Stromal cell of bone marrow (primary cell): ENCODE measurements at places on chromosomes 4 and X.

GRCh38 chrX:28847423-28847822 lies 260.2 kb downstream of the IL1RAPL1 start:
- DNase-seq: no peak

DNA sequence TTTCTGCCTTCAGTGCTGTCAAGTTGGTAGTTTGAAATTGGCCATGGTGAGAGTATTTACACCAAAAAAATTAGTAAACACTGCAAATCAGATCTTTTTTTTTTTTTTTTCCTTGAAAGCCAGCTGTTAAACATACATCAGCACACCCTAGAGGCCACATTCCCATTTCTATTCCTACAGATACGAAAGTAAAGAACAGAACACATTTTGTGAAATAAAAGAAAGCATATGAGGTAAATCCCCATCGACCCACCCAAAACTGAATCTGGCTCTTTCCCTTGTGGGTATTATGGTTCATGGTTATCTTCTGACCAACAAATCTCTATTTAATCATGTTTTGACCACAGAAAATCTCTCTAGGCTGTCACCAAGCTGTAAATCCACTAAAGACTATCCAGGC lies 41.8 kb upstream of the AP1AR start:
- DNase-seq: no peak

GRCh38 chr4:152101556-152102435 lies 341.0 kb upstream of the GATB start:
- no peak for DNase-seq

GRCh38 chr4:170231377-170231776 lies 141.6 kb upstream of the AADAT start:
- DNase-seq: no peak

DNA sequence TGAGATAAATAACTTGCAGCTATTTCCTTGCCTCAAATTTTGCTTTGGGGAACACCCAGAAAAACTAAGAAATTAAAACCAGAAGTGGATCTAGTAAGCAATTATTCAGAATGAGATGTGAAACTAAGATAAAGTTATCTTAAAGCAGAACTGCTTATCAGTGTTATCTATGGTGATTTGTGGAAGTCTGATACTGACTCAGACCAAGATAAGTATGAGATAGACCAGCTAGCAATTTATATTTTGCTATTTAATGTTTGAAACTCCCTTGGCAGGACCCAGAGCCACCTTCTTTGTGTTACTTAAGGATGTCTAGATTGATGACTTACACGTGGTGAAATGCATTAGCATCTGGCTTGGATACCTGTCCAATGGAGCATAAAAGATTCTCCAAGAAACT lies 368.1 kb downstream of the EPHA5 start:
- no peak for DNase-seq

DNA sequence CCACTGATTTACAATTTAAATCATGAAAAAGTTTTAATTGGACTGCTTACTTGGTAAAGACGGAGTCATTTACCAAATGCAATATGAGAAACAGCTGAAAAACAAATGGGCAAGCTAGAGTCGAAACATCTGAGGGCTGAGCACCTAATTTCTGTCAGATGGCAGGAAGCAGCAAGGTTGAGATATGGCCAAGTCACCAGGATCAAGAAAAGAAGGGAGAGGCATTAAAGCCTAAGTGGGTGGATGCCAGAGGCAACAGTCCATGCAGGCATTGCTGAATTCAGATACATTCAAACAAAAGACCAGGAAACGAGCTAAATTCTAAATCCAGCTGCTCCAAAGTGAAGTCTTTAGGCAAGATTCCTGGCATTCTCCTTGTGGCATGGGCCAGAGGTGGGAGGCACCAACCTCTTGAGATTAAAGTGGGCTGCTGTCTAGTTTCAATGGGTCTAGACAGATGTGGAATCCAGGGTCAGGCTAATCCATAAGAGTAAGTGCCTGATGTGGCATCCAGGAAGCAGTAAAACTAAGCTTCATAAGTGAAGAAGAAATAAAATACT lies 8.0 kb upstream of the ARSJ start:
- DNase-seq: no peak

DNA sequence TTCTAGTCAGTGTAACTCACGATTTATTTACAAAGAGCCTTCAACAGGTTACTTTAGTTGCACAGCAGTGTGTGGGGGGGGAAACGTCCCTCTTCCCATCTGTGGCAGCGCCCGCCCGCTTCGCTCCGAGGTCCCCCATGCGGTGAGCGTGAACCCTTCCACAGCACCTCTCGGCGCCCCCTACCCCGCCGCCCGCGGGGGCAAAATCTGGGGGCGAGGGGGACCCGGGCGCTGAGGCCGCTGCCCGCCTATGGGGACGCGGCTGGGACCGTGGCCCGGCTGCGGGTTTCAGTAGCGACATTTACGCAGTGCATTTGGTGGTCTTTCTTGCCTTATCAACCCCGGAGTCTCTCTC lies 6.4 kb downstream of the NKX6-1 start:
- DNase-seq: no peak

GRCh38 chr4:71287305-71287704 lies 51.5 kb upstream of the SLC4A4 start:
- DNase-seq: no peak

DNA sequence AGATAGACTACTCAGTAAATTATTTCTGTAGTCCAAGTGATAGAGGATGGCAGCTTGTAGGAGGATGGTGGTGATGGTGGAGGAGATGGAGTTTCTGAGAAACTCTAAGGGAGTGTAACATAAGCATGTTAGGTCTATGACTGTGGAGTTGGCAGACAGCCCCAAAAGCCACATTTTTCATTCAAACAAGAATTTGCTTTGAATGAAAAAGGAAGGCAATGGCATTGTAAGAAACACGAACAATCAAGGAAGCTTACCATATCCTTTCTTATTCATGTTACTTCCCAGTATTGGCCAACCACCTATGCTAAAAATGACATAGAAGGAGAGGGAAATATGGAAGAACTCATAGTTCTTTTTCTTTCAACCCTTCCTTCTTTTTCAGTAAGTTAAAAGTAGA lies 18.7 kb upstream of the SEC24B start:
- peak; percentile 20 for DNase-seq

DNA sequence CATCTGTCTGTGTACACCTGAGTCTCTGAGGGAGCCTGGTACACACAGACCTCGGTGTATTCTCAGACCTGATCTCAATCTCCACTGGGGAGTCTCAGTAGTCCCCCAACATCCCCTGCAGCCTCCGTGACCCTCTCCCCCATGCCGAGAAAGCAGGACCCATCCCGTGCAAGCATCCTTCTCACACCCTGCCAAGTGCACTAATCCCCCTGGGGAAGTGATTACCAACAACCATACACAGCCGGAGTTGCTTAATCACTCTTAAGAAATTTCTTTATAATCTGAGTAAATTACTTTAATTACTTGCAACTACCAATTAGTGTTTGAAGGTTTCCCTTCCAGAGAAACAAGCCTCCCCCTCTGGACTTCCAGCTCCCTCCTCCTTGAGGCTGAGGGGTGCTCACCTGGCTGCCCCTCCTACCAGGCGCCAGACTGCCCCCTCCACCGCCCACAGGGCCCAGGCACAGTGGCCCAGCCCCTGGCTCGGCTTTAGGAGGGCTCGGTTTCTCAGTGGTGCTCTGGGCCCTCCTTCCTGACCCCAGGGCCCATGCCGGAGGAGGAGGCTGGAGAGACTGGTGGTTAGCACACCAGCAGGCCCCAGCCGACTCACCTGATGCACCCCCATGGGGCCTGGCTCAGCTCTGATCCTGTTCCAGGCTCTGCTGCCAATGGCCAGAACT lies 43.8 kb downstream of the PJA1 start:
- no peak for DNase-seq

GRCh38 chr4:168925789-168926490 lies 84.1 kb downstream of the CBR4 start:
- DNase-seq: no peak

DNA sequence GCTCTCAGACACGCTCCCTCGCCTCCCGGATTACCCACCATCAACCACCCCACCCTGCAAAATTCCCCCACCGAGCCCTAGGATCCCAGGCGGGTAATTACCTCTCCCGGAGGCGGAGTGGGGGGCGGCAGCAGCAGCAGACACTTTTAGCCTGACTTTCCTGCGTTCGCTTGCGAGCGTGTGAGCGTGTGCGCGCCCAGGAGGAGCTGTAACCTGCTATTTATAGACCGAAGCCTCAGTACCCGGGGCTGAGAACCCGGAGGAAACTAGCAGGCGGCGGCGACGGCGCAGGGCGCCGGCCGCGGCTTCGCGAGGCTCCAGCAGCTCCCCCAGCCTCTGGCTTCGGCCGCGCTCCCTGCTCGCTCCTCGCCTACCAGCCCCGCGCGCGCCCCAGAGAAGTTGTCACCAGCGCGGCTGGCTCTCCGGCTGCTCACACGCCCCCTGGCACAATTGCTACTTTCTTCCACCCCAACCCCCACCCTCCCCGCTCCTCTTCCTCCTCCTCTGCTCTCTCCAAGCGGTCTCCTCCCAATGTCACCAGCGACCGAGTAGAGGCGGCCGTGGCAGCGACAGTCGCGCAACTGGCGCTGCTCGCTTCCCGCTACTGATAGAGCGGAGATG lies at the start of gene INPP4B:
INPP4B (minus strand) TSS at position 194 of the 621 bp plus-strand sequence.
- DNase-seq: no peak

DNA sequence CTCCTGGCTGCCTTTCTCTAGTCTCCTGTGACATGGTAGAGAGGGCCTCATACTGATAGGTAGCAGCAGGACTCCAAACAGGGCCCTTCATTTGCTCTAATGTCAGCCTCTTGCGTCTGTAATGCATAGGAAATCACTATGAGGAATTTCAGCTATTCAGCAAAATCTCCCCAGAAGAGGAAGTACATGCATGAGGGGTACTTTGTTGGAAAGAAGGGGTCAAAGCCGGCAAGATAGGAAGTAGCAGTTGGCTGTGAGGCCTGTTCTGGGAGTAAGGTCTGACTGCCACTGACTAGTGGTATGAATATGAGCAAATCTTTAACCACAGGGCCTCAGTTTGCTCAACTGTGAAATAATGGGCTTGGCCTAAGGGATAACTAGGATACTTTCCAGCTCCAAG lies 283.2 kb downstream of the ARHGAP10 start:
- DNase-seq: no peak

DNA sequence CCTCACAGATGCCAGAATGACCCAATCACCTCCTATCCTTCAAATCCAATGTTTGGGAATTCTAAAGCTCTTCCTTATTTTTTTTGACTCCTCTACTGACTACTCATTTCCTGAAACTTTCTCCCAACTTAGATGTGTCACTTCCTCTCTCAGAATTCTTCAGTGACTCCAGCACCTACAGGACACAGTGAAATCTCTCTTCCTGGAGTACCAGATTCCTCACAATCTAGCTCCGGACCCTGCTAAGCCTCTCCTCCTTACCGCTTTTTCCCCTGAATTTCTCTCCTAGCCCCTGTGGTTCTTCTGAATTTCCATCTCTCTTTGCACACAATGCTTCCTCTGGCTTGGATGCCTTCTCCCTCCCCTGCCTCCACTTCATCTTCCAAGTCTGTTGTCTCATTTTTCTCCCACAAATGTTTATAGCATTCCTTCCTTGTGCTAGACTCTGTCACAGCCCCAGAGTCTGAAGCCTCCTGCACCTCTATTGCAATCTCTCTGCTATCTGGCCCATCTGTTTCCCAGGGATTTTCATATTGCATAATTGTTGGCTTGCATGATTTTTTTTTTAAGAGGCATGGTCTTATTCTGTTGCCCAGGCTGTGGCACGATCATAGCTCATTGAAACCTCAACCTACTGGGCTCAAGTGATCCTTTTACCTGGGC lies 80.1 kb downstream of the ANAPC4 start:
- DNase-seq: no peak
